Activated CD8-positive, alpha-beta memory T cell treated with anti-CD3 and anti-CD28 coated beads for 4 hours (primary cell): ENCODE measurements at places on chromosomes 13 and 19.

- no peak for DNase-seq
These were observed 24.5 kb upstream of the FREM2 start for GRCh38 chr13:38662362-38662761.

DNA sequence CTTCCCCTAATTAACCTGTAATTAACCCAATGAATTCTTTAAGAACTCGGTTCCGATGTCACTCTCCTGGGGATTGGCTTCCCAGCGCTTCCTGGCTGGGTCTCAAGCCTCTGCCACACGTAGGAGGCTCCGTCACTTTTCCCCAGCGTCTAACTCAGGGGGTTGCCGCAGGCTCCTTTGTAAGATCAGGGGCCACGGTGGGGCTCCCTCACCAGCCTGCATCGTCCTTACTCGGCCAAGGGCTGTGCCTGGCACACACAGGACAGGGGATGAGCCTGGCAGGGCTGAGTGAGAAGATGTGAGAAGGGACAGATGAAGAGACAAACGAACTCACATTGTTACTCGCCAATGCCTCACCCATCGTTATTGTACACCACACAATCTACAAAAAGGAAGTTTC lies 20.9 kb upstream of the ATP11A start:
- no peak for DNase-seq

GRCh38 chr13:110869231-110869804 lies 45.6 kb downstream of the ANKRD10 start:
- DNase-seq: no peak

- no peak for DNase-seq
These were observed 143.4 kb downstream of the ZIC5 start for GRCh38 chr13:99828123-99828522.

DNA sequence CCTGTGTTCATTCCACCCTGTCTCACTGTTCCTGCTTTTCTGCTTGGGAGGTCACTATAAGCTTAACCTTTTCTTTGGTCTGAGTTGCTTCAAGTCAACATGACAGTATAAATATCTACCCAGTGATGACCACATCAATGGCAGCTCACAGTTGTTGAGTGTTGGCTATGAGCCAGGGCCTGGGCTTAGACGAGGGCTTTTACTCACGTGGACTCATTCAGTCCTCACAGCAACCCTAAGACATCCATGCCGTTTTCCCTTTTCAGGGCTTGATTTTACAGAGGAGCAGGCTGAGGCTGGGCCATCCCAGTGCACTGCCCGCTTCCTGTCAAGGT lies 10.2 kb upstream of the CCDC97 start:
- no peak for DNase-seq
